ENCODE measurements at places on chromosomes 4 and X. TPM values are rescaled to one million over a fixed set of nuclear protein-coding genes. Genes with fewer than 3 reads are reported as not detected.

DNA sequence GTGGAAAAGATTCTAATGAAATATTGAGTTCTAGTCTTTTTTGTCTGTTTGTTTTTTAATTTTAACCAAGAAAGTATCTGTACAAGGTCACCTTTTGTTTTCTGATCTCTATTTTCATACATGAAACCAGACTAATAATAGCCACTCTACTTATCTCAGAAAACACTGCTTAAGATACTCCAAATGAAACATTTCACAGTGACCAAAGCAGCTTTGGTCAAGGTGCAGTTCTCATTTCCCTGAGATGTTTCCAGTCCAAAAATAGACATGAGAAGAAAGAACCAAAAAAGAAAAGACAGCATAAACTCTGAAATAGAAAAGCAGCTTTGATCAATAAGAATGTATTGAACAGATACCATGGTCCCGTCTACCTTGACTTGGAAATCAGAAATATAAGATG, 782.8 kb downstream of the RAB28 start:
- no peak overlapping the region for H3K27ac ChIP-seq
- H3K27me3 ChIP-seq: no peaks in the 10 kb centered on the region
- H3K4me1 ChIP-seq: no peaks in the 10 kb centered on the region
- no peak for DNase-seq

DNA sequence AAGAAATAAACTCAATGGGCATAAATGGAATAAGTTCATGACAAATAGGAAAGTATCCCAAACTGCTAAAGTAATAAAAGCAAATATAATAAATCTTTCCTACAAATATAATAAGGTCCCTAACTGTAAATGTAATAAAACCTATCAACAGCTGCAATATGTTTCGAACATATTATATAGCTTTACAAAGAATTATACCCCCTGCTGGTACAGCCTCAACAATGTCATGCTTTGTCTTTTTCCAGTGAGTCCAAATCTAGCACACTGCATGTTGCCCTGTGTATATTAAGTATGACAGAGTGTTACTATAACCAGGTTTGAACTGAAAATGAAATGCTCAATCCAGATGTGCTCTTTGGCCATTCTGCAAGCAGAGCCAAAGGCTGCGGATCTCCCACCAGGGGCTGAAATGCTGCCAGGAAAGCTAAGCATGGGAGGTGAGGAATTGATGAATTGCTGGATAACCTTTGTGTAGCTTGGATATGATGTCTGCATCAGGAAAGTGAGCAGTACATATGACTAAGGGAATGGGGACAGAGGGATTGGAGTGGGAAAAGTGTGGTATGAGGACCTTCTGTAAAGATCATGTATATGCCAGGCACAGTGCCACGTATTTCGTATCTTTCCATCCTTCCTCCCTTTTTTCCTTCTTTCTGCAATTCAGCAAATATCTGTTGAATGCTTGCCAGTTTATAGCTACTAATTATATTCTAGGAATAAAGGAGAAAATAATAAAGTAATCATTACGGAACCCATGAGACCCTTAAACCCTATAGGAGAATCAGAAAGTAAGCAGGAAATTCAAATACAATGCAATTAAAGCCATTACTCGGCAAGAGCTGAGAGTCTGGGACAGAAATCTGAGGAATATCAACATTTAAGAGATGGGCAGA, 954.6 kb upstream of the LCORL start:
- H3K4me1 ChIP-seq: no peaks in the 10 kb centered on the region
- no peaks in the 10 kb centered on the region for H3K36me3 ChIP-seq
- no peaks in the 10 kb centered on the region for H3K27me3 ChIP-seq

DNA sequence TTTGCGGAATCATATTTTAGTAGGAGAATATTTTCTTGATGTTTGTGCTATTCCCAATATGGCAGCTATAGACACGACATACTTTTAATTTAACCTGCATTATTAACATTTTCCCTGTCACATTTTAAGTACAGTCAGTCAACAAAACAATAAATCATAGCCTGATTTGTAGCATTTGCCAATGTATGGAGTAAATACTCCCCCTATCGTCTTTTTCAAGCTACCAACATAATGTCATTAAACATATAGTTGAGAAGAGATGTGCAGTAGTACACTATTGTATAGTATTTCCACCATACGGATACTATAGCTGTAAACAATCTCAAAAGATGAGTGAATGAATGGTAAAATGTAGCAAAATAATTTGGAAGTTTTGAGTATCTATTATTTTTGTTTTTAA, 303.7 kb upstream of the MAGEB2 start:
- H3K4me3 ChIP-seq: no peak overlapping the region
- H3K36me3 ChIP-seq: no peaks in the 10 kb centered on the region
- H3K4me1 ChIP-seq: no peaks in the 10 kb centered on the region
- DNase-seq: no peak
- H3K27ac ChIP-seq: no peak overlapping the region
- no peaks in the 10 kb centered on the region for H3K27me3 ChIP-seq

GRCh38 chrX:79412972-79413371, 45.8 kb upstream of the ITM2A start:
- H3K27ac ChIP-seq: no peak overlapping the region
- H3K27me3 ChIP-seq: no peaks in the 10 kb centered on the region
- no peak overlapping the region for H3K4me3 ChIP-seq
- H3K36me3 ChIP-seq: no peaks in the 10 kb centered on the region
- H3K4me1 ChIP-seq: no peaks in the 10 kb centered on the region

GRCh38 chr4:8837181-8837841, 34.3 kb downstream of the HMX1 start:
- H3K4me3 ChIP-seq: no peak overlapping the region
- H3K36me3 ChIP-seq: no peaks in the 10 kb centered on the region
- no peak overlapping the region for H3K27ac ChIP-seq
- H3K4me1 ChIP-seq: no peaks in the 10 kb centered on the region

Gene FGF5
- total RNA-seq: not detected

Gene ZNF630
- 4.3 TPM for total RNA-seq

Gene MAGEE2
- total RNA-seq: not detected
